ENCODE measurements at places on chromosomes 4 and X. TPM values are rescaled to one million over a fixed set of nuclear protein-coding genes. Genes with fewer than 3 reads are reported as not detected.

GRCh38 chr4:32334759-32335158, 1614.6 kb downstream of the PCDH7 start:
- DNase-seq: no peak

- no peak for DNase-seq
Measured at GRCh38 chr4:152359208-152360044, 176.5 kb downstream of the FBXW7 start.

DNA sequence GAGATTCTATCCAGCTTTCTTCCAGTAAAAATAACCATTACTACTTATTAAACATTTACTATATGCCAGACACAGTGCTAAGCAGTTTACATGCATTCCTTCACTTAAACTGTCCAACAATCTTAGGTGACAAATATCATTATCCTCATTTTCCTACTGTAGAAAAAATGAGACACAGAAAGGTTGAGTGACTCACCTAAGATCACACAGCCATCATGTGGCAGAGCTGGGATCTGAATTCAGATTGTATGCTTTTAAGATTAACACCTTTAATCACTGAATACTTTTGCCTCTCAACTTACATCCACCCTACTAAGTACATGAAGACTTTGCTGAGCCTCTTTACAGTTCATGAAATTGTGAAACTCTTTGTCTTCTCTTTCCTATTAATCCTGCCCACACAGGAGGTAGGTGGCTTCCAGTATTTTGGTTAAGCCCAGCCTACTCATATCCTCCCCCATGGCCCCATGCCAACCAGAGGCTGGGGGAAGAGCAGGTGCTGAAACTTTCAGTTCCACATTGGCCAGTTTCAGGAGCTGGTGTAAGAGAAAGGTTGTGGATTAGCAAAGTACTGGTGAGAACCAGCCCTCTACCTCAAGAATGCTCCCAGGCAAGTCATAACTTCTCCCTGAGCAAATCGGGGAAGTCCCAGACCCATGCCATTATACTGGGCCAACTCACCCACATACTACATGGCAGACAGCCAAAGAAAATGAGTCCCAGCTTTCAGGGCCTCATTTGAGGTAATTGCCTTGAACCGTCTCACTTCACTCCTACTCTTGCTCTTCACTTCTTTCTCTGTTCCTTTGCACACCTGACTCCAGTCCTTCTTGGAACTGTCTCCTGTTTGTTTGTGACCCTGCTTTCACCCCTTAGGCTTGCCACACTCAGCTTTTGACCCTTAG, 211.1 kb downstream of the GUCY2F start:
- peak; percentile 1 for DNase-seq

KLKB1 gene
- total RNA-seq: 1.2 TPM
